Progenitor cell of endocrine pancreas (in vitro differentiated cells): ENCODE measurements at places on chromosomes 6 and 20.

GRCh38 chr6:868201-868600 is 175.3 kb upstream of the EXOC2 start:
- DNase-seq: no peak

DNA sequence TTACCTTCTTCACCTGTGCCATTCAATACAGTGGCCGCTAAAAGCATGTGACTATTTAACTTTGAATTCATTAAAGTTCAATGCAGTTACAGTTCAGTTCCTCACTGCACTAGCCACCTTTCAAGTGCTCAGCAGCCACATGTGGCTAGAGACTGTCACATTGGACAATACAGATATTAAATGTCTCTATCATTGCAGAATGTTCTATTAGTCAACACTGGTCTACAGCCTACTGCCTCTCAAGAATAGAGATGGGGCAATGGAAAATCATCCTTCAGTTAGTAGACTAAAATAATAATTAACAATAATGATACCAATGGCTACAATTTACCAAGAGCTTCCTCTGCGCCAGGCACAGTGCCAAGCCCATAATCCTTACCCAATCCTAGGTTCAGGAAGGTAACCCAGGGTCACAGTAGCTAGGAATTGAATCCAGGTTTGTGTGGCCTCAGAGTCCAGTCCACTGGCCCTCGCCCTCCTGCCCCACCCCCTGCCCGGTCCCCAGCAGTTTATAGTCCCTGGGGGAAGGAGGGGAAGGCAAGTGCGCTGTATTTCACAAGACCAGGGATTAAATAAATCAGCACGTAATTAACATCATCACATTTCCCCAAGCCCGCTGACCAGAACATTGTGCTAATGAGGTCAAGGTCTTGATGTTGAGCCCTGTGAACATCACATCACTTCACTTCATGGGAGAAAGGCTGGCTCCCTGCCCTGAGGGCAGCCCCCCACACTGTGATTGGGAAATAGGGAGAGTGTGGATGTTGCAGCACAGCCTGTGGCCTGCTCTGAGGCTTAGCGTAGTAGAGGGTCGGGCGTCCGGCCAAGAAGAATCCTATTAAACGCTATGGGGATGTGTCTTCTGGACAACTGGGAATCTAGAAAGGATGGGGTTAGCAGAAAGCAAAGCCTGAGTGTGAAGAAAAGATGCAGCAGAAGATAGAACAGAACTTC is 147.2 kb downstream of the VEGFA start:
- no peak for DNase-seq

DNA sequence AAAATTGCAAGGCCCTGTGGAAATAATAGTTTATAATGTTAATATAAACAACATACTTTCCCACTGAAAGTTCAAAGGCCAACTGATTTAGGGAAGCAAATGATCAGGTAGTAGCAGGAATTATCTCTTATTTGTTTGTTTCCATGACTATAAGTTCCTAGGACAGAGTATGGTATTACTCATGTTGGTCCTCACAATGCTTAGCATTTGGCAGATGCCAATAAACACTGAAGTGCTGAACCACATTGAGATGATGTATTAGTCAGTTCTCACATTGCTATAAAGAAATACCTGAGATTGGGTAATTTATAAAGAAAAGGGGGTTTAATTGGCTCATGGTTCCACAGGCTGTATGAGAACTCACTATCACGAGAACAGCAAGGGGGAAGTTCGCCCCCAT is 129.6 kb upstream of the NUP153 start:
- DNase-seq: no peak

- no peak for DNase-seq
These were observed 31.2 kb upstream of the MAPK13 start for GRCh38 chr6:36098920-36099647.

- no peak for DNase-seq
These were observed 209.8 kb downstream of the TFAP2A start for GRCh38 chr6:10205120-10205519.

GRCh38 chr6:159104931-159105330 is 60.1 kb upstream of the TAGAP start:
- DNase-seq: no peak

- no peak for DNase-seq
These were observed 6.4 kb downstream of the RPS12 start for GRCh38 chr6:132820629-132821381.

DNA sequence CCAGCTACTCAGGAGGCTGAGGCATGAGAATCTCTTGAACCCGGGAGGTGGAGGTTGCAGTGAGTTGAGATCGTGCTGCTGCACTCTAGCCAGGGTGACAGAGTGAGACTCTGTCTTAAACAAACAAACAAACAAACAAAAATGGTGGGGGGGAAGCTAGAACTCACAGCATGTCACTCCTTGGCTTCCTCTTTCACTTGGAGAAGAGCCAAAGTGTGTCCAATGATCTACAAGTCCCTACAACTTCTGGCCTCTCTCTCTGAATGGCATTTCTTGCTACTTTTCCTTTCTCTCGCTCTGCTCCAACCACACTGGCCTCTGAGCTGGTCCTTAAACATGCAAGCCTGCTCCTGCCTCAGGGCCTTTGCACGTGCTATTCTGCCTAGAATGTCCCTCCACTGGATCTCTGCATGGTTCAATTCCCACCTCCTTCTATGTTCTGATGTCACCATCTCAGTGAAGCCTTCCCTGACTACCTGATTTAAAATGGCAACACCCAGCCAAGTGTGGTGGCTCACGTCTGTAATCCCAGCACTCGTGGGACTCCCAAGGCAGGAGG is 8.1 kb downstream of the TLDC2 start:
- DNase-seq: no peak
